ENCODE measurements at places on chromosomes 12 and 14.

GRCh38 chr12:81252228-81252627 is 174.3 kb downstream of the ACSS3 start:
- DNase-seq, result no peak

- DNase-seq, result peak; percentile 44
Measured at GRCh38 chr12:1811281-1811947, 9.0 kb upstream of the LRTM2 start.

- no peak for DNase-seq
Measured at GRCh38 chr12:107493135-107493494, 192.5 kb upstream of the PWP1 start.

GRCh38 chr14:100788942-100789341 is 37.0 kb upstream of the MEG3 start:
- DNase-seq, result no peak

- DNase-seq, result no peak
Measured at GRCh38 chr14:92830902-92831301, 36.8 kb downstream of the GOLGA5 start.

DNA sequence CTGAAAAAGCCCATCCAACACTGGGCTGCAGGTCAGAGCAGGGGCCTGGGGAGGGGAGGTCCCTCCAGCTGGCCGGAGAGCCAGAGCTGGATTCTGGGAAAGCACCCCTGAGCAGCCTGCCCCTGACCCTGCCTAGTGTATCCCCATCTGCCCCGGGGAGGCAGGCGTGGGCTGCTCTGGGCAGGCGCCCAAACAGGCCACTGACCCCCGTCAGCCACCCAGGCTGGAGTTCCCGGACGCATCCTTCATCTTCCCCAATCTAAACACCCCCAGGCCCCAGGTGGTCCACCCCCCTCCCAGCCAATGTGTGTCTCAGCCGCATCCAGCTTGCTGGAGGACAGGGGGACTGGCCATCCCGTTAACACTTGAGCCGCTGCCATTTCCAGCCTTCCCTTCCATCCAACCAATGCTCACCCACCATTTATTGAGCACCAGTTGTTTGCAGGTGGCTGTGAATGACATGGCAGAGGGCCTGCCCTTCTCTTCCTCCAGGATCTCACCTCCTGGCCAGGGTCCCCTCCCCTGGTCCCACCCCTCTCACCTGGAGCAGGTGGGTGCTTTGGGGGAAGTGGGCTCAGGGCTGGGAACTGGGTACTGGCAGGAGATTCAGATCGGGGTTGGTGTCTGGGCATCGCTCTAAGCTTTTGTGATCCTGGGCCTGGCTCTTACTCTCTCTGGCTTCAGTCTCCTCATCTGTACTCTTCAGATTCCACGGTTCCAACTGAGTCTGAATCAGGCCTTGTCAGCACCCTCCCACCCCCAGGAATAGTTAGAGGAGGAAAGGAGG is 743 bp upstream of the DTX1 start:
- DNase-seq, result no peak

- no peak for DNase-seq
Measured at GRCh38 chr12:30100741-30101140, 317.0 kb upstream of the TMTC1 start.

GRCh38 chr12:108630481-108631207 is 3.0 kb downstream of the SELPLG start:
- no peak for DNase-seq

DNA sequence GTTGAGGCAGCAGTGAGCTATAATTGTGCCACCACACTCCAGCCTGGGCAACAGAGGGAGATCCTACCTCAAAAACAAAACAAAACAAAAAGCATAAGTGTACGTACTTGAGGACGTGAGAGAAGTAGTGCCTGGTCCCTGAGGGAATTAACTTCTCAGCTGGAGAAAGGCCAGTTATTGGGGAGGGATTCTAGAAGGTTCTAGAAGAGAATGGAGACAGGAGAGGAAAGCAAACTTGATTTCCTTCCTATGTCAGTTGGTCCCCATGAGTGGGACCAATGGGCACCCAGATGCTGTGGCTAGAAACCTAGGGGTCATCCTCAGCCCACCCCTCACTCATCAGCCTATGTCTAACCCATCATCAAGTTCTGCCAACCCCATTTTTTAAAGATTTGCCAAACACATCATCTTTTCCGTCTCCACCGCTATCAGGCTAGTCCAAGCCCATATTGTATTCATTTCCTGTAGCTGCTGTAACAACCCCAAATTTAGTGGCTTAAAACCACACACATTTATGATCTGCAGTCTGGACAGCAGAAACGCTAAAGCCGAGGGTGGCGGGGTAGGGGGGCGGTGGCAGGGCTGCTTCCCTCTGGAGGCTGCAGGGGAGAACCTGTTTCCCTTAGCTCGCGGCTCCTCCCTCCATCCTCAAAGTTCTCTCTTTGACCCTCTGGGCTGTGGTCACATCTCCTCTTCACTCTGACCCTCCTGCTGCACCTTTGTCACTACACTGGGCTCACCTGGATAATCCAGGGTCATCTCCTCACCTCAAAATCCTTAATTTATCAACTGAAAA is 7.2 kb upstream of the RBM19 start:
- DNase-seq, result no peak

GRCh38 chr12:85156569-85156968 is 120.4 kb downstream of the LRRIQ1 start:
- no peak for DNase-seq

DNA sequence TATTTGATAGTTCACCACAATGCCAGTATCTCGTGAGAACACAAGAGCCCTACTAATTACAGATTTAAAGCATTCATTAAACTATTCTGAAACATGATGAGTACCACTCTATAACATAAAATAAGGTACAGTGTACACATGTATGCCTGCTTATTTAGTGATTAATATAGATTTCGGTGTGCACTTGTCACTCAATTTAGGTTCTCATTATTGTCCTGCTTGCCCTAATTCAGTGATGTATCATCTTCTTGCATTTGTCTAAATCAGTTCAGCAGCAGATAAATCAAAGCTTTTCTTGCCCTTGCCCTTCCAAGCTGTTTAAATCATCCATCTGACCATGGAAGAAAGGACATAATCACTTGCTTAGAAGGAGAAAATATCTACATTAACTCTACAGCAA is 359.7 kb downstream of the GXYLT1 start:
- DNase-seq, result no peak

- no peak for DNase-seq
Measured at GRCh38 chr14:100840286-100841065, 14.6 kb downstream of the MEG3 start.

- DNase-seq, result no peak
Measured at GRCh38 chr14:102209224-102209966, 69.7 kb downstream of the WDR20 start.

GRCh38 chr12:88142610-88142991 is 494 bp downstream of the TMTC3 start:
- peak; percentile 4 for DNase-seq

GRCh38 chr14:20557212-20557542 is 3.7 kb downstream of the RNASE9 start:
- DNase-seq, result no peak

DNA sequence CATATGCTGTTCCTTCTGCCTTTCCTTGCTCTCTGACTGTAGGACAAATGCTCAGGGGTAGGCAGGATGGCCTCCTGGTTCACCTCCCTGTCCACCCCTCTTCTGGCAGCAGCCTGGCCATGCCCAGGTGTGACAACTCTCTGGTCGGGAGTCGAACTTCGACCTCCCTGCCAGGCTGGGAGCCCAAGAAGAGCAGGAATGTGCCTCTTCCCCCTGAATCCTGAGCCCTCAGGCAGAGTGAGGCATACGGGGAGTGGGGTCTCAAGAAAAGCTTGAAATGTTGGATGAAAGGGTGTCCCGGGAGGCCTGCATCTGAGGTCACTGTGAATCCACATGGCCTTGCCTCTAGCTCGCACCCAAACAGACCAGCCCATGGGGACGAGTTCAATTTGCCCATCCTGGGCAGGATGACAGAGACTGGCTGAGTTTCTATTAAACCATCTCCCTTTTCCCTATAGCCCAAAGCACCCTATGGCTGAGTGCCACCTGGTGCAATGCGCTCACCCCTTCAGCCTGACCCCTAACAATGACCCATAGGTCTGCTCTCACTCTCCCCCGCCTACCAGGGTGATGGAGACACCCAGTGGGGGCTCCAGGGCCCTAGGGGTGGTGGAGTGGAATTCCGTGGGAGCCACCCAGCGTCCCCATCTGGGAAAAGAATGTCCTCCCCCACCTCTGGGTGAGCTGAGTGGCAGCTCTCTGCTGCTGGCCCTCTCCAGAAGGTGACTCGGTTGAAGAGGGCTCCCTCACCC is 52.9 kb upstream of the DIO3 start:
- no peak for DNase-seq

GRCh38 chr12:104172570-104172947 is 34.5 kb upstream of the NFYB start:
- no peak for DNase-seq
